A172 (cell line): ENCODE measurements at places on chromosomes 2 and 18. TPM values are rescaled to one million over a fixed set of nuclear protein-coding genes. Genes with fewer than 3 reads are reported as not detected.

DNA sequence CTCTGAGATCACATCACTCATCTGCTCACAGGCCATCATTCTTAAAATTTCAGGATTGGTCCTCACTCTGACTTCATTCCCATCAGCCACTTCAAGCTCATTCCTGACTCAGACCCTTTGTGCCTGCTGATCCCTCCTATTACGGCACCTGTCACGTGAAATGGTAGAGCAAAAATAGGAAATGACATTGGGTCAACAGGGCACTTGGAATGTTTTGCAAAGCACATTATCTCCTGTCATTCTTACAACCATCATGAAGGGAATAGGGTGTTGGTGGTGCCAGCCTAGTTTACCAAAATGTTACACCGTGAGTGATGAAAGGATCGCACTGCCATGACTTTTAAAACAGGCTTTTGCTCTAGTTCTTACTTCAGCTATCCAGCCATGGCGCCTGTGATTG is 61.1 kb downstream of the EIF5B start:
- no peak for DNase-seq

- no peak for DNase-seq
Measured at GRCh38 chr2:218009231-218009630, 6.4 kb upstream of the TNS1 start.

DNA sequence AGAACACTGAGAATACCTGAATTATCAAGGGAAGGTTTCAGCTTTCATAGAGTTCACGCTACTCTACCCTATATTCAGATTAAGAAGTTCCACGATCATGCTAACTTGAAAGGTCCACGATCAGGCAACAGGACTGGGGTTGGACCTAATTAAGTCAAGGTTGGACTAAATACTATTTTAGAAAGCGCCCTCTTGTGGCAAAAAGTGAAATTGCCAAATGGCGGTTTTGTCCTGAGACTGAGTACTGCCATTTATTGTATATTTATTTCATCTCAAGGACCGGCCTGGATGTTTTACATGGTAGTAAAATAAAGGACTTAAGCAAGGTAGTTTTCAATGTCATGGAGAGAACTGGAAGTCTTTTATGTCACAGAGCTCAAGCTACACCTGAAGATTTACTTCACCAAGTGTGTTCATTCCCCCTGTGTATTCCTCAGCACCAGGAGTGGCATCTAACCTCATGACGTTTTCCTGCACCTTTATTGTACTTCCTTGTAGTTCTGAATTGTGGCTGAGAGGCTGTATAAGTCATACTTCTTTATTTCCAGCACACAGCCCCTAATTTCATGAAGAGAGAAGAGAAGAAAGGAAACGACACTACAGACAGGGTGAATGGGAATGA is 56.8 kb downstream of the SRD5A2 start:
- DNase-seq = peak; percentile 67

DNA sequence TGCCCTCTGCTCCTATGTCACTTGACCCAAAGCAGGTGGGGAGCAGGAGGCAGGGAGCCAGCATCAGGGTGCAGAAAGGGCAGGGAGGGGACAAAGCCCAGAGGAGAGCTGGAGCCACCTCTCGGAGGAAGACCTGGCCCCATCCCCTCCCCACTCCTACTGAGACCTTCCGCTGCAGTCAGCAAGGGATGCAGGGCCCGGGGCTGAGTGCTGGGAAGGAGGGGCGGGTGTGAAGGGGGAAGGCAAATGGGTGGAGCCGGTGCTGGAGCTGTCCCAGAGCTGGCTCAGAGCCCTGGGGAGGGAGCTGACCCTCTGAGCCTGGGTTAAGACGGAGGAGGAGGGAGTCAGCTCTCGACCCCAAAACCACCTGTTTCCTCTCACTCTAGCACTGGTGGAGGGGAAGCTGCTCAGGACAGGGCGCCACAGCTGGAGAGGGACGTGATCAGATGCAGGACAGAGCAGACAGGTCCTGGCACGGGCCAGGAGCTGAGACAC is 33.8 kb downstream of the HS1BP3 start:
- no peak for DNase-seq

- DNase-seq = peak; percentile 18
Measured at GRCh38 chr18:36706134-36706881, 122.5 kb downstream of the TPGS2 start.

DNA sequence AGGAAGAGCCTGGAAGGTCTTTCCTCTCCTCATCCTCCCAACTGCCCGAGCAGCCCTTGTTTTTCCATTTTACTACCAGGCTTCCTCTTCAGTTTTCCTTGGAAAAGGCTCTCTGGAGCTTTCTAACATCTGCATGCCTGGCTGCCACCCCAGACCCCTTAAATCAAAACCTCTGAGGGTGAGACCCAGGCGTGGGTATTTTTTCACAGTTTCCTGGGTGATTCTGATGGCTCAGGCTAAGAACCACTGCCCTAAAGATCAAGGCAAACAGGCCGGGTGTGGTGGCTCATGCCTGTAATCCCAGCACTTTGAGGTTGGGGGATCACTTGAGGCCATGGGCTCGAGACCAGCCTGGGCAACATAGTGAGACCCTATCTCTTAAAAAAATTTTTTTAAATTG is 35.4 kb downstream of the EMILIN2 start:
- DNase-seq = no peak

DNA sequence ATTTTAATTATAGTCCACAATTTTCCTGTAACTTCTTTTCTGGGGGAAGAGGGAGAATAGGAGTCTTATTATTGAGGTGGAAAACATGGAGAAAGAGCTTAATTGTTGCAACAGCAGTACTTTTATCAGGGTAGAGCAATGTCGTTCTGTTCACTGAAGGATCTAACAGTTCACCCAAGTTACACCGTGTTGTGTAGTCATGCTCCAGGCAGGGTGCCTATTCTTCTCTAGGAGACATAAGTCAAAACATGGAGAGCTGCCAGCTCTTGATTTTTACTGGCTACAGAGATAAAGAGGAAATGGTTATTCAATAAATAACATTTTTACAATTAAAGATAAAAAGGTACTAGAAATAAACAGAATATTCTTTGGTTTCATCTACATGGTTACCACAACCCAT is 594.3 kb upstream of the NETO1 start:
- DNase-seq = peak; percentile 9

DNA sequence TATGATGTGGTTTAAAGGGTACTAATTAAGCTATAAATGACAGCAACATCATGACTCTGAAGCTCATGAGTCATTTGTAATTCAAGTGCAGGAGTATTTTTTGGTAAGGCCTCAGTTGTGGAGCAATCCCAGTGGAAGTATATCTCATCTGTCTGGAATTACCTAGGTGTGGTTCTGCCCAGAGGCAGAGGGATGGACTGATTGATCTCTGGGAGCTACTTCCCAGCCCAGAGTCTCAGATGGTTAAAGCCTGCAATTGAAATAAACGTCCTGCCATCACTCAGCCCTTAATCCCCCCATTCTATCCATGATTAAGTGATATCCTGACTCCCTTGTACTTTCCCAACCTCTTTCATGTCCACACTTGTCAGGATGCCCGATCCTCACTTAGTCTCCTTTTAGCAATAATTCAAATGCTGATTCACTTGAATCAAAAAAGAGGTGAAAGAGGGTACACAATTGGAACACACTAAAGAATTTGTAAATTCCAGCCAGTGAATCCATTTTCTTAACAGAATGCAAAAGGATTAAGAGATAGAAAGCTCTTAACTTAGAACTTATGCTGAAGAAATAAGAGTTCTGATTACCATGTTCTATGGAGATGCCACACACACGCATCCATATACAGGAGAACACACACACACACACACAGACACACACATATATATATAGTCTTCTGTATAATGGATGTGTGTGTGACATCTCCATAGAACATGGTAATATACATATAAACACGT is 664.4 kb downstream of the NYAP2 start:
- peak; percentile 76 for DNase-seq

DNA sequence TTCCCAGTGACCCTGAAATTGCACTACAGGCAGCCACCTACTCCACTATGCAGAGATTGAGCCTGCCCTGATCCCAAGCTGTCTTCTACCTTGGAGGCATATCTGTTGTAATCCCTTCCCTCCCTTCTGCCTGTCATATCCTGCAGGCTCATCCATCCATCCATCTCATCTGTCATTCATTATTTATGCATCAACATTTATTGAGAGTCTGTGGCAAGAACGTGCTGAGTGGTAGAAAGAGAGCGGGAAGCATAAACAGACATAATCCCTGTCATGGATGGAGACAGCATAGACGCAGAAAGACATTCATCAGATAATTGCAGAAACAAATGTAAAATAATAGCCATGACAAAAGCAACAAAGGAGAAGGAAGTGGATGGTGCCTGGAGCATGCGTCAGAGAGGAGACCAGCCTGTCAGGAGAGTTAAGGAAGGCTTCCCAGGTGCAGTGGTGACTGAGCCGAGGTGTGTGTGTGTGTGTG is 110.7 kb upstream of the STPG4 start:
- DNase-seq = no peak

DNA sequence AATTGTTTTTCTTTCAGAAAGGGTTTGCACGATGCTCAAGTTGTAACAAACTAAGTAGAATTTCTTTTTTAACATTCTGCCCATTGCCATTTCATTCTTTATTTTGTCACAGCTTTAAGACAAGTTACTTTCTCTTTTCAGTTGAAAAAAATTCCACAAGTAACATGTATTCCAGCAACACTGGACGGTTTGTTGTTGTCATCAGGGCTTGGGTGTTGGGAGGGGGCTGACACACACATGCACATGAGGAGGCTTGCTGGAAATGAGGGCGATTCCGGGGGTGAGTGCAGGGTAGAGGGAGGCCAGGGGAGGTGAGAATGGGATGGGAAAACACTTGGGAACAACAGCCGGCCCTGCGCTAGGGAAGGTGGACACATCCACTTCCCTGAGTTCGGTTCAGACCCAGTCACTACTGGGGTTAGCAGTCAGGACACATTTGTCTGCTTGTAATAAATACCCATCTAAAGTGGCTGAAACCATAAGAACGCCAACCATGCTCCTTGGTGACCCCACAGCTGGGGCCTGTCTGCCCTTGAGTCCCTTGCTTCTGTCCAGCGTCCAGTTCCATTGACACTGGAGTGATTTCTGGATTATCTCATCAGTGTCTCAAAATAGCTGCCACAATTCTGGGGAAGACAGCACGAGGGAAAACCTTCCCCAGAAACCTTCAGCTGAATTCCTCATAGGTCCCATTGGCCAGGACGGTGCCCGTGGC is 141.8 kb upstream of the BCL2L11 start:
- no peak for DNase-seq

DNA sequence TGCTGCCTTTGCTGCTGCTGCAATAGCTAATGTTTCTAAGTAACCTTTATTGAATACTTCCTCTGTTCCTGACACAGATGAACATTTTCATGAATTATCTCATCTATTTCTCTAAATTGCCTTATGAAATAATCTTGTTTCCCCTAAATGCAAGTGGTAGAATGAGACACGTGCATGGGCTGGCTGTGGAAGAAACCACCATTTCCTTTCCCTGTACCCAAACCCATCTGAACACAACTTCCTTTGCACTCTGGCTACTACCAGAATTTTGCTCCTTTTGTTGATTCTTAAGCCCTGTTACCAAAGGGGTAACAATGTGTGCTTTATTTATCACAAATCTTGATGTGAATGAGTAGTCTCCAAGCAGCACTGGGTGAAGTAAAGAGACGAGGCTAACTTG is 29.2 kb downstream of the AKAIN1 start:
- no peak for DNase-seq

- DNase-seq = peak; percentile 8
Measured at GRCh38 chr2:63189026-63189425, 138.4 kb downstream of the OTX1 start.

- no peak for DNase-seq
Measured at GRCh38 chr18:42095732-42096377, 140.8 kb downstream of the PIK3C3 start.

- peak; percentile 0 for DNase-seq
Measured at GRCh38 chr18:66646609-66647008, 42.7 kb upstream of the CDH19 start.

DNA sequence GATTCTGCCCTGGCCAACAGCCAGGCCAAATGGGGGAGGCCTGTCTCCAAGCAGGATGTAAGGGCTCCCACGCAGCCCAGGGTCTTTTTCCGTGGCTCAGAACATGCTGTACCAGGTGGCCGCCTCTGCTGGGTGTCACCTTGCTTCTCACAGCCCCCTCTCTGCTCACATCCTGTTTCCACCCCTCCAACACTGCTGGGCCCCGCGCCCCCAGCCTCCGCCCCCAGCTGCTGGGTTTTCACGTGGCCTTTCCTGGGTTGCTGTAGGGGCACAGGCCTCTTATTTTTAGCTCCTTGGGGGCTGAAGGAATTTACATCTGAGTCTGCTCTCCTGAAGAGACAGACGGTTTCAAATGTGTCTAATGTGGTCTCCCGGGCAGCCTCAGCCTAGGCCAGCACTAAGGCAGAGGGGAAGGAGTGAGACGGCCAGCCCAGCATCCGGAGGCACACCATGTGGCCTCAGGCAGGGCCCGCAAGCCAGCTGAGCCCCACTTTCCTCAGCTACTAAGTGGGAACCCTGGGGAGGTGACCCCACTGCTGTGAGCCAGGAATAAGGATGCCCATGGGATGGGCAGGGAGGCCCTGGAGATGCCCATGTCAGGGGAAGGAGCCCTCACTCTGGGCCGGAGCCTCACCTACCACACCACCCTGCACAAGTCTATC is 18.7 kb upstream of the DUSP2 start:
- no peak for DNase-seq

DNA sequence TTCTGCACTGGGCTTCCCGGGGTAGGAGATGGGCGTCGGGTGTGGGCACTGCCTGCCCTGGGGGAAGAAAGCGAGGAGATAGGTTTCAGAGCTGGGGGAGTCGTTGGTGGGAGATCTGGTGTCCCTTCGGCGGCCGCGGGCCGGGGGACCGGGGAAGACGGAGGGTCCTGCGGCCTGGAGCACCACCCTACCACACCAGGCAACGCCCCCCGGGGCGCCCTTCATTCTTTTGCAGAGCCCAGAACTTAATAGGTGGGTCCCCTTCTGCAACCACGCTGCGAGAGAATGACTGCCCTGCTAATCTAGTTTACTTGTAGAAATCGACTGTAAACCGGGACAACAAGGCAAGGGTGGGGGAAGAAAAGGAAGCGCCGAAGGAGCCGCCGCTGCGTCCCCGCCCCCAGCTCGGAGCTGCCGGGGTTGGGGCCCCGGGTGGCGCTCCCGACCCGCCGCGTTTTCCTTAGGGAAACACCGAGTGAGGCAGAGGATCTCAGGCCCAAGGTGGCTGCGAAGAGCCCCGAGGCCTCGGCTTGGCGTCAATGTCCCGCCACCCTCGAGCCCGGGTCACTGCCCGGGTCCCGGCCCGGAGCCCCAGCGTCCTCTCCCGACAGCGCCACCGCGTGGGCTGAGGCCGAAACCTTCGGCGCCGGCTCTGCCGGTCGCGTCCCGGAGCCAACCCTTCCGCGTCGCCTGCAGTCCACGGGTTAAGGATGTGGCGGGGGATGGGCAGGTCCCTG is 5.4 kb upstream of the SATB2 start:
- DNase-seq = peak; percentile 56

The DBI gene
- total RNA-seq = 226 and 257 TPM in 2 replicates

The SLC30A3 gene
- total RNA-seq = 3.2 and 6.5 TPM in 2 replicates

The BIN1 gene
- total RNA-seq = 114 and 117 TPM in 2 replicates

The UGT1A10 gene
- not detected in 2 replicates for total RNA-seq

The PLCD4 gene
- total RNA-seq = 1.3 and 6.9 TPM in 2 replicates

The FBXO36 gene
- 3.3 and 3.8 TPM in 2 replicates for total RNA-seq

The SNORC gene
- total RNA-seq = 0.17 and 0.86 TPM in 2 replicates

The NT5C1B gene
- not detected in 2 replicates for total RNA-seq

The ANTXR1 gene
- total RNA-seq = 57.0 and 83.5 TPM in 2 replicates

The NTSR2 gene
- total RNA-seq = not detected in 2 replicates

The SLC16A14 gene
- not detected in 2 replicates for total RNA-seq
